ENCODE measurements at places on chromosomes 7 and 10. TPM values are rescaled to one million over a fixed set of nuclear protein-coding genes. Genes with fewer than 3 reads are reported as not detected.

The ACSM6 gene
- not detected for polyA plus RNA-seq

The POLL gene
- polyA plus RNA-seq = 27.9 TPM

The PRSS37 gene
- polyA plus RNA-seq = not detected

The SLC18A3 gene
- polyA plus RNA-seq = not detected

The ABCB4 gene
- 14.4 TPM for polyA plus RNA-seq

The GRM3 gene
- polyA plus RNA-seq = not detected

The PAX4 gene
- polyA plus RNA-seq = not detected

DNA sequence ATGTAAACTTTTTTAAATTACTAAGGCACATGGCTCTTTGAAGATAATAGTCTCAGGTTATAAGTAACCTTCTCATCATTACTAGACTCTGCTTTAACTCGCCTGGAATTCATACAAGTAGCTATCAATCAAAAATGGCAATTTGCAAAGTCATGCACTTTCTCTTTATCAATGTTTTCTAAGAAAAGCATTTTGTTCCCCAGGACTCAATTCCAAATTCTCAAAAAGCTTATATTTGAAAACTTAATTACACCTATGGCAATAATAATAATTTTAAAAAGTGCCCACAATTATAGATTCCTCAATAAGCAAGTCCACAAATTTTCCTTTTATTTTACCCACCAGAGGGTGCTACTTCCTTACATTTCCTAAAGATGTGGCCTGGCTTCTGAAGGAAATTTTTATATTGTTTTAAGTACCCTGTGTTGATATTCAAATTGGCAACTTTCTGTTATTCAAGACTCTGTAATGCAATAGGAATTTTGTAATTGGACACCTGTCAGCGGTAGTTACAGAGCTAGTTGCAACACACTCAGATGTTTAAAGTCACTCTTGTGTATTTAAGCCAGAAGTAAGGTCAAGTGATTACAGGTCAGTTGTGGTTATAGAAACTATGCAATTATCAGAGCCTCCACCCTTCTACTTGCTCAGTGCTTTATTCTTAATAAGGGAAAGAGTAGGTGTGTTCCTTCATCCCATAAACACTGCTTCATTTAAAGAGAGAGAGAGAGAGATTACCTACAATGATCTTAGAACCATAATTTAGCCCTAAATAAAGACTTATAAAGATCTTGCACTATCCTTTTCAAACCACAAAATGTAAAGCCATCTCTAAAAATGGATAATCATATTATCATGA is 47.1 kb upstream of the HYAL4 start:
- H3K4me1 ChIP-seq = no peaks in the 10 kb centered on the region
- DNase-seq = no peak
- H3K4me3 ChIP-seq = no peak overlapping the region
- H3K27me3 ChIP-seq = no peaks in the 10 kb centered on the region
- no peaks in the 10 kb centered on the region for H3K36me3 ChIP-seq

DNA sequence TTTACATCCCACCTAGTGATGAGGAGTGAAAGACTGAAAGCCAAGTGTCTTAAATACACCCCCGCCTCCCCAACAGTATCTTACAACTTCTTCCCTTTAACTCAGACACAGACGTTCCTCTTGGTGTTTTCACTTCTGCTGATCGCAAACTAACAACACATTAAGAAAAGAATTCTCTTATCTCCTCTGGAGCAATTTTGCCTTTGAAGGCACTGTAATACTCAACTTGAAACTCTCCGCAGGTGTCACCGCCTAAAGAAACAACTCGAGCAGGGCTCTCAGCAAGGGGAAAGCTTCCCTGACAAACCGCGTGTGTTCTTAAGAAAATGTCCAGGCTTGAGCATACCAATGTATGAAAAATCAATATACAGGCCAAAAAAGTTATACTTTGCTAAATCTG is 452 bp downstream of the SEMA3C start:
- H3K27ac ChIP-seq = peak overlapping the region; percentile 55
- peak overlapping the region; percentile 44 for H3K4me3 ChIP-seq
- no peaks in the 10 kb centered on the region for H3K27me3 ChIP-seq
- H3K36me3 ChIP-seq = no peaks in the 10 kb centered on the region
- DNase-seq = no peak
- H3K4me1 ChIP-seq = no peaks in the 10 kb centered on the region

- H3K27me3 ChIP-seq = no peaks in the 10 kb centered on the region
- H3K27ac ChIP-seq = no peak overlapping the region
- H3K4me3 ChIP-seq = no peak overlapping the region
Observed at GRCh38 chr7:11428877-11429581, 403.0 kb downstream of the THSD7A start.

- no peak overlapping the region for H3K27ac ChIP-seq
- H3K27me3 ChIP-seq = no peaks in the 10 kb centered on the region
- H3K36me3 ChIP-seq = no peaks in the 10 kb centered on the region
- DNase-seq = no peak
Observed at GRCh38 chr7:51229106-51229537, 87.5 kb downstream of the COBL start.

GRCh38 chr7:31687024-31687748 is at the start of gene PPP1R17:
Gene PPP1R17 (plus strand): TSS chr7:31687215. CDS start chr7:31692442, 5,227 bp downstream.
- no peaks in the 10 kb centered on the region for H3K36me3 ChIP-seq
- H3K27ac ChIP-seq = no peak within 1 kb of the TSS
- H3K27me3 ChIP-seq = no peaks in the 10 kb centered on the region
- peak; percentile 24 for DNase-seq

- H3K4me3 ChIP-seq = no peak overlapping the region
- DNase-seq = no peak
- H3K27ac ChIP-seq = no peak overlapping the region
- H3K36me3 ChIP-seq = no peaks in the 10 kb centered on the region
- H3K4me1 ChIP-seq = no peaks in the 10 kb centered on the region
- H3K27me3 ChIP-seq = no peaks in the 10 kb centered on the region
Observed at GRCh38 chr7:124718032-124718766, 47.4 kb downstream of the GPR37 start.

DNA sequence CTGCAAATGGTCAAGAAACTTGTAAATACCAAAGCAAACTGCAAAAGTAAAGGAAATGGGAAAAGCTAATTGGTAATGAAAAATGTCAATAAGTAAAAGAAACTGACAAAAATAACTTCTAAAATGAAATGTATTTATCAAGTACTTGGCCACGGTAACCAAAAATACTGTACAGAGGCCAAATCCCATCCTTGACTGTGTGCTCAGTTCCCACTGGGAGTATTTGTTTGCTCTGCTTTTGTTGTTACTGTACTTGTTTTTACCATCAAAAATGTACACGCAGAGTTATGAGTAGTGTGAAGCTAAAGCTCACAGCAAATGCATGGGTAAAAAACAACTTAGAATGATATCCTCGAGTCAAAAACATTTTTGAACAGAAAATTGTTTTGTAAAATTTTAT is 31.1 kb downstream of the ENKUR start:
- peaks cover 28% of the 10 kb centered on the region for H3K4me1 ChIP-seq
- no peaks in the 10 kb centered on the region for H3K27me3 ChIP-seq
- no peak overlapping the region for H3K4me3 ChIP-seq
- no peaks in the 10 kb centered on the region for H3K36me3 ChIP-seq

DNA sequence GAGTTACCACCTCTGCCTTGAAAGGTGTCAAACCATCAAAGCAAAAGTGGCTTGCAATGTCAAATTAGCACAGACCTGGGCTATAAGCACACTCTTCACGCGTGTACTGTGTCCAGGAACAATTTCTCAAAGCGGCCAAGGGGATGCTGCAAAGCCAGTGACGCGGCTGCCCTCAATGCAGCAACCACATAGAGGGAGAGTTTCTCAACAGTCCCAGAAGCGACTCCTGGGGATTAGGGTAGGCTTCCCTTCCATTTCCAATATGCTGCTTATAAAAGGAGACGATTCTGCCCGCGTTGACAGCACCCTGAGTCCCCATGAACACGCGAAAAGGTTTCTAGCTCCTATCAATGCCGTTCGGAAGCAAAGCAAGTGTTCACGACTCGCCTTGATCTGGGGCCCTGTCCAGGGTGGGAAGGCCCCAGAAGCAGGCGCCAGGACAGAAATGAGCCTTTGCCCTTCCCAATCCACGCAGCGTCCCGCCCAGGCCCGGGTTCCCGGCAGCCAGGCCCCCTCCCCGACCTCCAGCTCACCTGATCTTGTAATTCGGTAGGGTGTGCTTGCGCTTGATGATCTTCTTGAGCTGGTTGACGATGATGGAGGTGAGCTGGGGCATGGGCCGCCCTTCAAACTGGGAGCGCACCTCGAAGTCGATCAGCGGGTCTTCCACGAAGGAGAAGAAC is 1.3 kb downstream of the PDZD8 start:
- H3K4me3 ChIP-seq = peak overlapping the region; percentile 75
- H3K27ac ChIP-seq = no peak overlapping the region
- peaks cover 56% of the 10 kb centered on the region for H3K4me1 ChIP-seq
- H3K36me3 ChIP-seq = no peaks in the 10 kb centered on the region
- no peak for DNase-seq

GRCh38 chr10:88273567-88273966 is 309.6 kb downstream of the RNLS start:
- DNase-seq = no peak
- no peaks in the 10 kb centered on the region for H3K27me3 ChIP-seq
- no peaks in the 10 kb centered on the region for H3K36me3 ChIP-seq
- H3K27ac ChIP-seq = no peak overlapping the region
- H3K4me1 ChIP-seq = no peaks in the 10 kb centered on the region

DNA sequence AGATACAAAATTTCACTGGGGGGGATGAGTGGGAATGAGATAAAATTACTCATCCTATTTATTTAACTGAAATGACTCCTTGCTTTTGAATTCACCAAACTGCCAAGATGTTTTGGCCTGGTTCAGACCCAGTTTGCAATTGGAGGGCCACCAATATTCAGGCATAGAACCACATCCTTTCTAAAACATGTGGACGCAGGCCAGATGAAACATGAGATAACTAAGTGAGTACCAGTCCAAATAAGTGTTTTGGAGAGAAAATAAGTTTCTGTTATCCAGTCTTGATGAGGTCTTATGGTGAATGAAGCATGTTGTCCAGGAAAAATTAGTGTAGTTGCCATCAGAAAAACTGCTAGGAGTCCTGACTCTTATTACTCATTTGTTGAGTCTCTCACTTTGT is 36.3 kb upstream of the PDK4 start:
- peaks cover 25% of the 10 kb centered on the region for H3K4me1 ChIP-seq
- no peaks in the 10 kb centered on the region for H3K36me3 ChIP-seq

DNA sequence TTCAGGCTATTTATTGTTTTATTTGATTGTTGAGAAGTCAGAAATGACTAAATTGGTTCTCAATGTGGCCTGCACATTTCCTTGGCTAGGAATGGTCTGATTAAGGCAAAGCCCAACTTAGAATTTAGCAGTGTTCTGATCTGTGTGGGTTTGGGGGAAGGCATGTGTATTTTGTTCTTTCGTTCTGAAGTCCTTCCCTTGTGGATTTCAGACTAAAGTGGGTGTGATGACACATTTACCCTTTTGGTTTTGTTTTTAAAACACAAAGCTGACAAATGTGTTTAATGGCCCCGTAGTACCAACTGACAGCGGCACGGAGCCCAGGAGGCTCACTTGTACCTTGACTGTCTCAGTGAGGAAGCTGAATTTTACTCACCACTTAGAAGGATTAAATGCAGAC is 452.3 kb upstream of the GALNT17 start:
- no peaks in the 10 kb centered on the region for H3K4me1 ChIP-seq
- no peaks in the 10 kb centered on the region for H3K36me3 ChIP-seq
- H3K27me3 ChIP-seq = no peaks in the 10 kb centered on the region
- H3K4me3 ChIP-seq = no peak overlapping the region

DNA sequence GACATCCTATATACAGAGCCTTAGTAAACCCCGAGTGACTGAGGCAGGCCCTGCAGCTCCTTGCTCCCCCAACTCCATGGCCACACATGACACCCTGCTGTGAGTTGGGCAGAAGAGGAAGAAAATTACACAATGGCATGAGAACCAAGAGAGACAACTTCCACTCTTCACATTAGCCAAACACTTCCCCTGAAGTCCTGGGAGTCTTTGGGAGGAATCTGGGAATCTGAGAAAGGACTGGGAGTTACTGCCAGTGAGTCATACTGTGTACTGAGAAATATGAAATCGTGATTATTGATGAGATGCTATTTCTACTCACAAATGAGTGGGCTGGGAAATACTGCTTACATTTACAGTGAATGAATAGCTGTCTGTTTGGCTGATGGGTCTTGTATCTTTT is 116.6 kb downstream of the SPAG6 start:
- no peaks in the 10 kb centered on the region for H3K36me3 ChIP-seq
- H3K4me1 ChIP-seq = no peaks in the 10 kb centered on the region
- H3K4me3 ChIP-seq = no peak overlapping the region
- H3K27me3 ChIP-seq = no peaks in the 10 kb centered on the region
- no peak overlapping the region for H3K27ac ChIP-seq

DNA sequence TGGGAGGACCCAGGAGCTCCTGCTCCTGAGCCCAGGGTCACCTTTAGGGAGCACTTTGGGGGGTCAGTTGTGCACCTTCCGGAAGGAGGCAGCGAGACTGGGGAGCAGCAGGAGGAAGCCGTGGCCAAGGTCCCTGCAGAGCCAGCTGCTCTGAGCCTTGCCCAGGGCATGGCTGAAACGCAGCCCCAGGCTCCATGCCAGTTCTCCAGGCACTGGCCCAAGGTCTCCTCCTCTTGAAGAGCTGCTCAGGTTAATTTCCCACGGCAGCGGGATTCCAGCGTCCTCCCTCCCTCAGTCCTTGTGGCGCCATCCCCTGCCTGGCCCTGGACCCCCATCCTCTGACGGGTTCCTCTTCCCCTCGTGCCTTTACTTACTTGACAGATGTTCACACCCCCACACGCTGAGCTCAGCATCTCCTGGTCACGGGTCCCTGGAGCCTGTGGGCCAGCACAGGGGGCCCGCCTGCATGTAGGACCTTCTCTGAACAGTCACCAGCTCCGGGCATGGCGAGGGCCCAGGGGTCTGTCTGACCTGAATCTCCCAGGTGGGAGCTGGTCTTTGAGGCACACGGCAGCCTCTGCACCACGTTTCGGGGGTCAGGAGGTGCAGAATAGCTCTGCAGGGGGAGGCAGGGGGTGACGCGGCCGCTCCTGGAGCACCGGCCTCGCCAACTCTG is 16.7 kb upstream of the CFAP46 start:
- DNase-seq = no peak
- H3K27me3 ChIP-seq = peaks cover 4% of the 10 kb centered on the region
- no peak overlapping the region for H3K4me3 ChIP-seq

- DNase-seq = no peak
- no peak overlapping the region for H3K4me3 ChIP-seq
- peaks cover 5% of the 10 kb centered on the region for H3K27me3 ChIP-seq
- H3K4me1 ChIP-seq = no peaks in the 10 kb centered on the region
- H3K36me3 ChIP-seq = no peaks in the 10 kb centered on the region
- H3K27ac ChIP-seq = no peak overlapping the region
Observed at GRCh38 chr10:107546284-107546683, 381.8 kb upstream of the SORCS1 start.

GRCh38 chr7:130305433-130306042 is 12.6 kb downstream of the CPA4 start:
- no peaks in the 10 kb centered on the region for H3K4me1 ChIP-seq
- H3K27ac ChIP-seq = no peak overlapping the region
- no peaks in the 10 kb centered on the region for H3K27me3 ChIP-seq

- H3K27ac ChIP-seq = no peak overlapping the region
- H3K36me3 ChIP-seq = no peaks in the 10 kb centered on the region
- no peaks in the 10 kb centered on the region for H3K4me1 ChIP-seq
- DNase-seq = no peak
- H3K4me3 ChIP-seq = no peak overlapping the region
Observed at GRCh38 chr7:16411391-16411790, 9.9 kb downstream of the CRPPA start.
